Esophagus squamous epithelium (tissue), 5 donors: ENCODE measurements at places on chromosomes 5 and 9.

DNA sequence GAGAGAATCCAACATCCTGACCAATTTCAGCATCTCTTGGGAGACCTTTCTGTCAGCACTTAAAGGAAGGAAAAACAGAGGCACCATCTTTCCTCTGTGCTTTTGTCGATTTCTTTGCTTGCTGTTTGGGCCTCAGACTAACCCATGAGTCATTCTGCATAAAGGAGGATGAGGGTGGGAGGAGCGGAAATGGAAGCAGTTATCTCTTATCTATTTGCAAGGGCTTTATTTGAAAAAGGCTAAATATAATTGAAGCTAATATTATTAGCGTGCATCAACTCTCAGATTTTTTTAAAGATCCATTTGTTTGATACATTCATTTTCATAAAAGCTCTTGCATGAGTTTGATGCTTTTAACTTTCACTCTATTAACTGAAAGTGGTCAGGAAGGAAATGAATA lies 72.9 kb downstream of the ZNF622 start:
- no peak overlapping the region for H3K4me3 ChIP-seq
- H3K27me3 ChIP-seq = no peaks in the 10 kb centered on the region
- H3K36me3 ChIP-seq = no peaks in the 10 kb centered on the region

- no peak for DNase-seq
- H3K27me3 ChIP-seq = no peaks in the 10 kb centered on the region
- no peak overlapping the region for H3K27ac ChIP-seq
- H3K36me3 ChIP-seq = no peaks in the 10 kb centered on the region
Observed at GRCh38 chr9:70883963-70884793, 237.2 kb downstream of the TRPM3 start.

DNA sequence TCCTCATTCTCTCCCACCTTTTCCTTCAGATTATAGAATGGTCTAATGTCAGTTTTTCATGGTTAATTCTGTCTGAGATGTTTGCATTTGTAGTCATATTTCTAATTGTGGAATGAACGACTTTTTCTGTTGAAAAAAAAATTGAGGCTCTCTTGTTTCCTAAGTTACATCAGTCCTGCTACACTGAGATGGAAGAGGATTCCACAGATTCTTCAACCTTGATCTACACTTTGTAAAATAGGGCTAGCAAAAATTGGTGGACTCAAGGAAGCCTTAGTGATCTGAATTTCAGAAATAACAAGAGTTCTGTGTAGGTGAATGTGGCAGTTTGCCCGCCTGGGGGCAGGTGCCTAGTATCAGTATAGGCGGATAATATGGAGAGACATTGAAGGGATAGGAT lies 51.9 kb downstream of the ERBIN start:
- DNase-seq = no peak
- no peaks in the 10 kb centered on the region for H3K27me3 ChIP-seq
- no peak overlapping the region for H3K27ac ChIP-seq
- no peaks in the 10 kb centered on the region for H3K4me1 ChIP-seq

DNA sequence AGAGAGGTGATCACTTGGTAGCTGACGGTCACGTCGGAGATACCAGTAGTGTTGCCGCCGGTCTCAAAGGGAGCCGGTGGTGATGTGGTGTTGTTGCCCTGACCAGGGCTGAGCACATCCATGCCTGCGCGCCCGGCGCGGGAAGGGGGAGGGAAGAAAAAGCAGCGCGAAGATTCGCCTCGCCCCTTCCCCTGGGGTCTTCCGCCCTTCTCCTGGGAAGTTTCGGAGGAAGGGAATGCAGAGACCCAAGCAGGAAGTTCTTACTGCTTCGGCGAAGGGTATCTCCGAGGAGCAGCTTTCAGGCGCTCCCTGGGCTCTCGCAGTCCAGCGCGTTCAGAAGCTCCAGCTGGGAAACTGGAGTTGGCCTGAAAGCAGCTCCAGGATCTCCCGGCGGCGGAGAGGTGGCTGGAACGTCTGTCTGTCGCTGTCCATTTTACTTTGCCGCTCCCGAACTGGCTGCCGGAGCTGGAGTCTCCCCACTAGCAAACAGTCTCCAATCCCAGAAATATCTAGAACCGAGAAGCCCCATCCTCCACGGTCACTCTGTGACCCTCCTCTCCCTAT lies 565 bp downstream of the HTR1A start:
- H3K27ac ChIP-seq = no peak overlapping the region
- H3K36me3 ChIP-seq = no peaks in the 10 kb centered on the region
- H3K4me1 ChIP-seq = no peaks in the 10 kb centered on the region
- no peak for DNase-seq
- no peak overlapping the region for H3K4me3 ChIP-seq

DNA sequence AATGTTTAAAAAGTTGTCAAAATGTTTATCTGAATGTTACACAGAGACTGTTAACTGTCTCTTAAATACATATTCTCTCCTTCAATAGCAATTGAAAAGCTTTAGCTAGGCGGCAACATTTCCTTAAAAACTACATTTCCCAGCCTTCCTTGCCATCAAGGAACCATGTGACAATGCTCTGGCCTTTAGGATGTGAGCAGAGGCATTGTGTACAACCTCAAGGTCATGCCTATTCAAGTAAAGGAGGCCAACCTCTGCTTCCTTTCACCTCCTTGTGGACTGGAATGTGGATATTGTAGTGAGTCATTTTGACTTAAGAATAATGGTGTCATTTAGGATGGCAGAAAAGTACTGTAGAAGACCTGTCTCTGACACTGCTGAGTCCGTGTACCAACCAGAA lies 23.7 kb upstream of the MROH2B start:
- no peaks in the 10 kb centered on the region for H3K27me3 ChIP-seq
- H3K27ac ChIP-seq = no peak overlapping the region
- no peaks in the 10 kb centered on the region for H3K36me3 ChIP-seq
- no peak overlapping the region for H3K4me3 ChIP-seq

- no peaks in the 10 kb centered on the region for H3K27me3 ChIP-seq
- H3K4me3 ChIP-seq = no peak overlapping the region
- H3K36me3 ChIP-seq = no peaks in the 10 kb centered on the region
Observed at GRCh38 chr5:124906339-124907097, 160.1 kb upstream of the ZNF608 start.

- H3K4me1 ChIP-seq = peaks cover 4% of the 10 kb centered on the region
- no peak overlapping the region for H3K4me3 ChIP-seq
- no peaks in the 10 kb centered on the region for H3K36me3 ChIP-seq
- H3K27me3 ChIP-seq = no peaks in the 10 kb centered on the region
- H3K27ac ChIP-seq = no peak overlapping the region
Observed at GRCh38 chr5:126865299-126865698, 88.4 kb downstream of the LMNB1 start.

DNA sequence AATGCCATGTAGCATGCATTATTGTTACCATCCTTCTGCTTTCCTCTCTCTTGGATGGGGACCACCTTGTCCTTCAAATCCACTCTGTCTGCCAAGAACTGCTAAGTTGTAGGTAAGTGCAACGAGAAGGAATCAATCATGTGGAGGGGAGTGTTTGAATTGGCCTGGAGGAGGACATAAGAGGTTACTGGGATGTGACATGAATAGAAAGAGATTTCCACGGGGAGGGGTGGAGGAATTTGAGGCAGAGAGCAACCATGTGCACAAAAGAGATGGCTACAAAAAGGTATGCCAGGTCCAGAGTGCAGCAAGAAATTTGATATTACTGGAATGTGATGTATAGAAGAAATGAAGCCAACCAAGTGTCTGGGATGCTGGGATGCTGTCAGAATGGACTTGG lies 648.9 kb upstream of the KLF4 start:
- no peak overlapping the region for H3K4me3 ChIP-seq
- no peak for DNase-seq
- no peak overlapping the region for H3K27ac ChIP-seq
- no peaks in the 10 kb centered on the region for H3K36me3 ChIP-seq

- no peaks in the 10 kb centered on the region for H3K27me3 ChIP-seq
- H3K36me3 ChIP-seq = no peaks in the 10 kb centered on the region
- no peak overlapping the region for H3K4me3 ChIP-seq
- no peak overlapping the region for H3K27ac ChIP-seq
Observed at GRCh38 chr5:8366266-8366665, 497.3 kb downstream of the MTRR start.

GRCh38 chr5:179478624-179479023 lies 71.7 kb upstream of the RUFY1 start:
- no peak overlapping the region for H3K27ac ChIP-seq
- no peak for DNase-seq
- no peak overlapping the region for H3K4me3 ChIP-seq

- H3K36me3 ChIP-seq = no peaks in the 10 kb centered on the region
- H3K4me1 ChIP-seq = peaks cover 34% of the 10 kb centered on the region
- H3K4me3 ChIP-seq = no peak overlapping the region
- no peaks in the 10 kb centered on the region for H3K27me3 ChIP-seq
- no peak overlapping the region for H3K27ac ChIP-seq
- DNase-seq = no peak
Observed at GRCh38 chr9:129845373-129845772, 10.1 kb downstream of the USP20 start.

- H3K27me3 ChIP-seq = no peaks in the 10 kb centered on the region
- H3K4me1 ChIP-seq = peaks cover 62% of the 10 kb centered on the region
- DNase-seq = no peak
- no peaks in the 10 kb centered on the region for H3K36me3 ChIP-seq
Observed at GRCh38 chr5:64766941-64767340, 1.6 kb downstream of the SREK1IP1 start.

- H3K4me1 ChIP-seq = no peaks in the 10 kb centered on the region
- H3K4me3 ChIP-seq = no peak overlapping the region
- H3K27me3 ChIP-seq = no peaks in the 10 kb centered on the region
- DNase-seq = no peak
- H3K36me3 ChIP-seq = no peaks in the 10 kb centered on the region
- no peak overlapping the region for H3K27ac ChIP-seq
Observed at GRCh38 chr5:93721071-93721470, 20.3 kb downstream of the POU5F2 start.

- H3K27ac ChIP-seq = peak overlapping the region; percentile 74
- no peak for DNase-seq
- peaks cover 9% of the 10 kb centered on the region for H3K4me1 ChIP-seq
- H3K36me3 ChIP-seq = no peaks in the 10 kb centered on the region
- H3K27me3 ChIP-seq = no peaks in the 10 kb centered on the region
- H3K4me3 ChIP-seq = peak overlapping the region; percentile 13
Observed at GRCh38 chr5:131281133-131281867, 17.4 kb downstream of the CDC42SE2 start.

DNA sequence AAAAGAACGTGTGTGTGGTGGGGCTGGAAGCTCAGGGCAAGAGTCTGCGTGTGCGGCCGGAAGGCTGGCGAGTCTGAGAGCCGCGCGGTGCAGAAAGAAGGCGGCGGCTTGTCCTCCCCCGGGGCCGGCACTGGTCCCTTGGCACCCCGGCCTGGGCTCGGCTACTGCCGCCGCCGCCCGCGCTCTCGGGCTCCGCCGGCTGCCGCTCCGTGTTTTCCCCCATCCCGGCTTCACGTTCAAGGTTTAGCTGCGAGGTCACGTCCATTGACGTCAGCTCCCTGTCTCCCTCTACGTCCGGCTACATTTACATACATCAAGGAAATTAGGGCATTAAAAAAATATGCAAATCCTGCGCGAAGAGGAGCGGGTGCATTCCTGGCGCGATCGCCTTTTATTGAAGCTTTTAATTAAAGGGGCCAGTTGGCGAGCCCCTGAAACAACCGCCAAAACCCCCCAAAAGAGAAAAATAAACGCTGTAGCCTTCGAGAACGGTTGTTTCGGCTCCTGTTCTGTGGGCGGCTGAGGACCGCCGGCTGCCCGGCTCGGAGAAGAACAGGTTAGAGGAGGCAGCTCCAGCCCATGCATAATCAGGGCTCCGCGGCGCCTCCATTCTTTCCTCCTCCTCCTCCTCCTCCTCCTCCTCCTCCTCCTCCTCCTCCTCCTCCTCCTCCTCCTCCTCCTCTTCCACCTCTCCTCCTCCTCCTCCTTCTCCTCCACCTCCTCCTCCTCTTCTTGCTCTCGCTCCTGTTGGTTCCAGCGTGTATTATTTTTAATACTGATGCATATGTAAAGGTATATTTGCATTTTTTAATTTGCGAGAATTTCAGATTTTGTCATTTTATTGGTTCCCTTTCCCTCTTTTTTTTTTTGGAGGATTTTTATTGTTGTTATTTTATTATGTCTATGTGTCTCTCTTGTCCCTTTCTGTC lies 207.0 kb downstream of the MEF2C start:
- no peak for DNase-seq
- no peaks in the 10 kb centered on the region for H3K36me3 ChIP-seq
- peaks cover 68% of the 10 kb centered on the region for H3K27me3 ChIP-seq
- H3K4me3 ChIP-seq = peak overlapping the region; percentile 38
- peaks cover 56% of the 10 kb centered on the region for H3K4me1 ChIP-seq

- no peaks in the 10 kb centered on the region for H3K36me3 ChIP-seq
- no peak overlapping the region for H3K4me3 ChIP-seq
- H3K27ac ChIP-seq = no peak overlapping the region
- no peaks in the 10 kb centered on the region for H3K27me3 ChIP-seq
Observed at GRCh38 chr5:40486437-40487275, 193.1 kb upstream of the PTGER4 start.

- no peaks in the 10 kb centered on the region for H3K36me3 ChIP-seq
- H3K27me3 ChIP-seq = no peaks in the 10 kb centered on the region
- peak overlapping the region; percentile 44 for H3K27ac ChIP-seq
- no peaks in the 10 kb centered on the region for H3K4me1 ChIP-seq
- DNase-seq = no peak
Observed at GRCh38 chr5:61245936-61246335, 83.7 kb upstream of the SMIM15 start.

DNA sequence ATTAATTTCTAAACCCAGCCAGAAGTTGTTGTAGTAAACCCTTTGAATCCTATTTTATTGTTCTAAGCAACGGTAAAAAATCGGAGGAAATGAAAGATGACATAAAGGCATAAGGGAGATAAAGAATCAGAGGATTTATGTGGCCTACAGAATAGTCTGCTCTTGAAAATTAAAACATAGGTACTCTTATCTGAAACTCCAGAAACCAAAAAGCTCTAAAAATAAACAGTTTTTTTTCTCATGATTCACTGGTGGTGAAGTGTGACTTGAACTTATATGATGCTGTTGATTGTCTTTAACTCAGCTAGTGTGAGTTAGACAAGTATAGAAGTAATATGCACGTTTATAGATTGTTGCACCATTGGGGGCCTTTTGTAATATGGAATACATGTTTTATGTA lies 80.3 kb downstream of the HSD17B4 start:
- H3K27me3 ChIP-seq = no peaks in the 10 kb centered on the region
- DNase-seq = no peak
- peaks cover 74% of the 10 kb centered on the region for H3K36me3 ChIP-seq
- H3K4me3 ChIP-seq = no peak overlapping the region
- H3K4me1 ChIP-seq = no peaks in the 10 kb centered on the region

- no peak for DNase-seq
- no peaks in the 10 kb centered on the region for H3K36me3 ChIP-seq
- H3K27ac ChIP-seq = peak overlapping the region; percentile 93
- H3K4me3 ChIP-seq = peak overlapping the region; percentile 72
- peaks cover 19% of the 10 kb centered on the region for H3K27me3 ChIP-seq
Observed at GRCh38 chr5:40682154-40683017, 2.7 kb downstream of the PTGER4 start.

- no peaks in the 10 kb centered on the region for H3K27me3 ChIP-seq
- DNase-seq = no peak
- H3K4me1 ChIP-seq = no peaks in the 10 kb centered on the region
- H3K4me3 ChIP-seq = no peak overlapping the region
- H3K27ac ChIP-seq = no peak overlapping the region
Observed at GRCh38 chr5:108084105-108084504, 297.8 kb downstream of the FBXL17 start.
